ENCODE measurements at places on chromosomes 16 and 17.
A peak's percentile ranks its signal among the peaks of the same experiment; 100 is the strongest.

GRCh38 chr17:21689604-21690003, 2.7 kb upstream of the KCNJ18 start:
- no peak for DNase-seq

DNA sequence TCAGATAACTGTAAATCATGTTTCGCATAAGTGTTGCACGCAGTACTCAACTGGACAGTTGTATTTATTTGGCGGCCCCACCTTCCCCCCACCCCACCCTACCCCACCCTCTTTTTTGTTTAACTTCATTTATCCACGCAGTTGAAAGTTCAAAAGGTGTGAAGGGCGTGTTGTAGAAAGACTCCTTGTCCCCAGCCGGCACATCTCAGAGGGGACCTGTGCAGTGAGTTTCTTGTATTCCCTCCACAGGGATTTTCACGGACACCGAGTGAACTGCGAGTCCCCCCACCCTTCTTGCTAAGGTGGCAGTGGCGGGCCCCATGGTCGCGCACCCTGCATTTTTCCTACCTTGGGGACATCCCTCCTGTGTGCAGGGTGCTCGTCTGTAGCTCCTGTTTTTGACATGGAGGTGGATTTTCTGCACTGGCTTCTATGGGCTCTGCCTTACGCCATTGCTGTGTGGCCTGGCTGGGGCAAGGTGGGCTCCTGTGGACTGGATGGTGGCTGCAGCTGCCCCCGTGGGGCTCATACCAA, 36.2 kb downstream of the ADCY7 start:
- DNase-seq: no peak

DNA sequence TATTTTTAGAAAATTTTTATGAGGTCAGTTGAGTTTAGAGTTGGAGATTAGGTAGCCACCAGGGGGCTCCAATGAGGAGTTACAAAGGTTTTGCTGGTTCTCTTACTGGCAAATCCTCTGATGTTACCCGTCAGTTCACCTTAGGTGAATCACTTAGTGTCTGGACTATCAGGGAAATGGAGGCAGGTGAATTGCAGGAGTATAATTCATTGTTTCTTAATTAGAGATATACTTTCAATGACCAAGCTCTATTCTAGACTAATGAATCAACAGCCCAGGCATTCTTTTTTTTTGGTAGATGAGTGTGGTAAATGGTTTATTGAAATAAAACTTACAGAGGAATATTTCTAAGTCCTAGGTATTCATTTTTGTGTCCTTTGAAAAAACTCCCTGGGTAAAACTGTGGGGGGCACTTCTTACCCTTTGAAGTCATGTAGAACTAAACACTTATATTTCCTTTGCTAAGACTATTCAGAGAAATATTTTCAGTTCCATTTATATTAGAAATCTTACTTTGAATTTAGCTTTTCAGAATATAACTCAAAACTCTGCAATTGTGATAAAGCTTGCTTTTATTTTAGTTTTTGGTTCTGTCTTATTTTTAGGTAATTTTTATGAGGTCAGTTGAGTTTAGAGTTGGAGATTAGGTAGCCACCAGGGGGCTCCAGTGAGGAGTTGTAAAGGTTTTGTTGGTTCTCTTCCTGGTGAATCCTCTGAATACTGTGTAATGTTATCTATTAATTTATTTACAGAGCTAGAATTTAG, 17.7 kb downstream of the PSMD11 start:
- peak; percentile 30 for DNase-seq

GRCh38 chr17:37359682-37360188, 16.1 kb upstream of the C17orf78 start:
- DNase-seq: no peak

GRCh38 chr16:87328846-87329245, 11.7 kb upstream of the C16orf95 start:
- DNase-seq: no peak

GRCh38 chr17:148757-149156, 11.4 kb downstream of the SCGB1C2 start:
- no peak for DNase-seq

DNA sequence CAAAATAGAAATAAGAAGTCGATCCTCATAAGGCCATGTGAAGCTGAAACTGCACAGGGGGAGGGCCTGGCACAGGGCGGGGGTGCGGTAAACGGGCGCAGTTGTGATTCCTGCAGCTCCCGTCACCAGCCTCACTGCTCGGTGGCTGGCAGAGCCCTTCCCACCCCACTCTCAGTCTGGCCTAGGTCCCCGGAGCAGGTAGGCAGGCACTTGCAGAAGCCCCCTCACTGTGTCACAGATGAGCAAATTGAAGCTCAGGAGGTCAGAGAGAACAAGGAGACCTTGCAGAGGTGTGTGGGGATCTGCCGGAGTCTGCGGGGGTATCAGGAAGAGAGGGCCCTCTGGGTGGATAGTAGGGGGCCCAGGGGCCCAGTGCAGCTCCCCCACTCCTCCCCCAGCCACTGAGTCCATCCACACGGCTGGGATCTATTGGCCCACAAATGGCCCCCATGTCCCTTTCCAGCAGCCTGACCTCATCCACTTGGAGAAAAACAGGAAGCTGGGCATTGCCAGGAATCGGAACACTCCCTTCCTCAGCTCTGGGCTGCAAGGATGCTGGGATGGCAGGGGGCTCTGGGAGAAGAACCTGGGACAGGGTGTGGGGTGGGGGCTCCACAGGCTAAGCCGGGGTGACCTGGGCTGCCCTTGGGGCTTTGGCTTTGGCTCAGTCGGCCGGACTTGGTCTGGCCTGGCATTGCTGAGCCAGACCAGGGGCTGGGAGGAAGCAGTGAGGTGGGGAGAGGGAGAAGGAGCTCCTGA, 21.4 kb upstream of the MAP3K14 start:
- no peak for DNase-seq

DNA sequence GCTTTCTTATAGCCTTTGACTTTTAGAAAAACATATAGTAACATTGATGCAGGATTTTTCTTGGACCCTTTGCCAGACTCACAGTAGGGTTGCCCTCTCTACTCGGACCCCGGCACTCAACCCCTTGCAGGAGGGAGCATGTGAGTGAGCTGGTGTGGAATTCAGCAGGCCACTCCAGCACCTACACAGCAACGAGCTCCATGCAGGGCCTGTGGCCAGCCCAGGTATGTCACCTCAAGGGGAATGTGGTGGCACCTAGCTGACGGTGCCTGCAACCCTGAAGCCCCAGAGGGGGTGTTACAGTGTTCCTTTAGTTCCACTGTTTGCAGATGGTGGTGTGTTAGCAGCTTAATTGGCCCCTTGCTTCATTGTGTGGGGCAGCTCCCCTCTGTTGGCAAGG, 414.9 kb downstream of the KCNJ2 start:
- no peak for DNase-seq

DNA sequence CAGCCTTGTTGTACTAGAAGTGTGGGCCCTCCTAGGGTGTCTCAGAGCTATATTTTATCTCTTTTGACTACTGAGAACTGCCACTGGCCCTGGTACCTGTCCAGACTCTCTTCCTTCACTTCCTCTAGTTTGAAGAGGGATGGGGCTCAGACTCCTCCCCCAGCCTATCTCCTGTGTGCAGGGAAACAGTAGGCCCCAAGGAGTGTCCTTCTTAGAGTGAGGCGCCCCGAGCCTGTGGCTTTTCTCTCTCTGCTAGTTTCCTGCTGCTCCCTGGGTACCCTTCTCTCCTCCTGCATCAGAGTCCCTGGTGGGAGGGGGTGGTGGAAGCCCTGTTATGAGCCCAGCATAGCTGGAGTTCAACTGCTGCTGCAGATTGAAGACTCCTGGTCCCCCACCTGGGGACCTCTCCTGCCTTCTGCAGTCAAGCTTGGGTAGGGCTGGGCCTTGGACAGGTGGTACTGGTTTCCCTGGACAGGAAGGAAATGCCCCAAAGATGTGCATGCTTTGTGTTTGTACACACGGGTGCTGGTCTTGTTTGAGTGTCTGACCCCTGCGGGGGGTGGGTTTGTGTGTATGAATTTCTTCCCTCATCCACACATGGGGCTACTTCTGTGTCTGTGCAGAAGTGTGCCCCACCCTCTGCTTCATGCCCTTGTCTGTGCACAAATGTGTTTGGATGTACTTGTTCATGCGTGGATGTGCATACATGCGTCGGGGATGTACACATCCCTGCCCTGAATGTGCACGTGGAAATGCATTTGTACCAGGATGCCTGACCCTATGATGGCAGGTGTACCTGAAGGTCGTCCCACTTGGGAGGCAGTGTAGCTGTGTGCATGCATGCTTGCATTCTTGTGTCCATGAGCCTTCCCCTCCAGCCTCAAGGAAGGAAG, 6.9 kb downstream of the RARA start:
- no peak for DNase-seq

GRCh38 chr17:49338883-49339282, 23.2 kb downstream of the ZNF652 start:
- no peak for DNase-seq

DNA sequence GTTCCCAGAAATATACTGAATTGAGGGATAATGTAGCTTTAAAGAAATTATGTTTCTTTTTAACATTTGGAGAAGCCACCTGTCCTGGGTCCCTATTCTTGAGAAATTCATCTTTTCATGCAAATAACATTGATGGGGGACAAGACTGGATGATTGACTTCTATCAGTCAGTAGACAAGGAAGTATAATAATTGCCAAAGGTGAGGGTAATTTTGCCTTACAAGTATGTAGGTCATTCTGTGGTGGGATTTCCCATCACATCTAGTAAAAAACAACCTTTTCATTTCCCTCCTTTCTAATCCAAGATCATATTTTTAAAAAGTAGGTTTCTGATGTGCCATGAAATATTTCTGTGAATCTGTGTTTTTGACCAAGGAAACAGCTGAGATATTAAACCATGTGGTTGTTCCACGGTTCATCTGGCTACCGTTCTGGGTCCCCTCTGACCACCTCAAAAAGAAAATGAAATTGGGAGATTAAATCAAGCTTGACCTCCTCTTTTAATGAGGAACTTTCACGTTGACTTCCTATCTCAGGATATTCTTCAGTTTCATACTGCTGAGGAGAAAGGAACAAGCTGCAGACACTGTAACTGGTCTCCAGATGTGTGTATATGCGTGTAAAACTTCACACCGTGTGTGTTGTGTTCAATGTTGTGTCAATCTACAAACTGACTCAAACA, 138.6 kb downstream of the MAP2K6 start:
- DNase-seq: no peak

DNA sequence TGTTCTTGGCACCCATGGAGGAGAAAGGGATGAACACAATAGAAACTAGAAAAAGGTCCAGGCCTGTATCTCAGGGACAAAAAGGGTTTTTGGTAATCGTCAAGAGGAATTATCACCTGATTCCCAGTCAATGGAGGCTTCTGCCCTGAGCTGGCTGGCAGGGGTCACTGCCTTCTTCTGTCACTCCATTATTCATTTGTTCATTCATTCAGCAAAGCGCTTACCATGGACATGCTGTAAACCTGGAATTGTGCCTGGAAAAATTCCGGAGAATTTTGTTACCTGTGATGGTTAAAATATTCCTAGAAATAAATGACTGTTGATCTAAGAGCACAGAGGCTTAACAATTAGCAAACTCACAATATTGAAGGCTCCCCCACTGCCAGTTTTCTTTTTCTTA, 212.3 kb downstream of the SHISA9 start:
- DNase-seq: no peak

- DNase-seq: no peak
These were observed 128.0 kb downstream of the CMIP start for GRCh38 chr16:81572386-81573144.

DNA sequence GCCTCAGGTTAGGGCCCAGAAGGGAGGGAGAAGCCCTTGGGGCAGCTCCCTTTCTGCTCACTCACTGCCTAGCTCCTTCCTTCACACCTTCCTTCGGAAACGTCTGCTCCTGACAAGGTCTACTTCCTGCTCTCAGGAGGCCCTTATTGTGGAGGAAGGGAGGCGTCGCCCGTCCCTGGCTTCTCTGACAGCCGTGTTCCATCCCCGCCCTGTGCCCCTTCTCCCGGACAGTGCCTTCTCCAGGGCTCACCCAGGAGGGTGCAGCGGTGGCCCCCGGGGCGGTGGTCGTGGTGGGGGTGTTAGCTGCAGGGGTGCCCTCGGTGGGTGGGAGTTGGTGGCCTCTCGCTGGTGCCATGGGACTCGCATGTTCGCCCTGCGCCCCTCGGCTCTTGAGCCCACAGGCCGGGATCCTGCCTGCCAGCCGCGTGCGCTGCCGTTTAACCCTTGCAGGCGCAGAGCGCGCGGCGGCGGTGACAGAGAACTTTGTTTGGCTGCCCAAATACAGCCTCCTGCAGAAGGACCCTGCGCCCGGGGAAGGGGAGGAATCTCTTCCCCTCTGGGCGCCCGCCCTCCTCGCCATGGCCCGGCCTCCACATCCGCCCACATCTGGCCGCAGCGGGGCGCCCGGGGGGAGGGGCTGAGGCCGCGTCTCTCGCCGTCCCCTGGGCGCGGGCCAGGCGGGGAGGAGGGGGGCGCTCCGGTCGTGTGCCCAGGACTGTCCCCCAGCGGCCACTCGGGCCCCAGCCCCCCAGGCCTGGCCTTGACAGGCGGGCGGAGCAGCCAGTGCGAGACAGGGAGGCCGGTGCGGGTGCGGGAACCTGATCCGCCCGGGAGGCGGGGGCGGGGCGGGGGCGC, 231.9 kb downstream of the SEC14L1 start:
- no peak for DNase-seq

- no peak for DNase-seq
These were observed 102.7 kb upstream of the DNAH9 start for GRCh38 chr17:11495613-11496012.

GRCh38 chr17:77948690-77949114, 9.8 kb upstream of the TNRC6C start:
- DNase-seq: no peak

- DNase-seq: no peak
These were observed 55.6 kb downstream of the CYLD start for GRCh38 chr16:50797456-50797855.

DNA sequence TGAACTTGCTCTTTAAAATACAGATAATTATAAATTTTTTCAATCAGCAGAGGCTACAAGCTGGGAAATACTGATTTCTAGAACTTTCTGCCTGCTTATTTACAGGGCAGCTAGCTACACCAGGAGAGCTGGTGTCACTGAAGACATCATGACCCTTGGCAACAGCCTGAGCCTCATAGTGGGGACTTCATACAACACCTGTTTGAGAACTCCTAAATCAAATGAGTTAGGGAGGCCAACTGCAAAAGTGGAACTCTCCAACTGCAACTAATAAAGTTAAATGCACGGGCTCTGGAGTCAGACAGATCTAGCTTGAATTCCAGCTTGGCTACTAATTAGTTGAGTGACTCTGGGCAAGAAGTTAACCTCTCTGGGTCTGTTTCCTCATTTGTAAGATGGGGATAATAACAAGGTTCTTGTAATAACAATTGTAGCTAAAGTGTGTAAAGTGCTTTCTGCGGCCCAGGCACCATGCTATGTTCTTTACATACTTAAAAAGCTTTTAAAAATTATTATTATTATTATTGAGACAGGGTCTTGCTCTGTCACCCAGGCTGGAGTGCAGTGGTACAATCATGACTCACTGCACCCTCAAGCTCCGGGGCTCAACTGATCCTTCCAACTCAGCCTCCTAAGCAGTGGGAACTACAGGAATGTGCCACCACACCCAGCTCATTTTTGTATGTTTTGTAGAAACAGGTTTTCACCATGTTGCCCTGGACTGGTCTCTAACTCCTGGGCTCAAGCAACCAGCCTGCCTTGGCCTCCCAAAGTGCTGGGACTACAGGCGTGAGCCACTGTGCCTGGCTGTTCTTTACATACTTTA, 33.4 kb downstream of the VAC14 start:
- DNase-seq: no peak
